Activated naive CD4-positive, alpha-beta T cell (primary cell): ENCODE measurements at places on chromosomes 5 and 9.

DNA sequence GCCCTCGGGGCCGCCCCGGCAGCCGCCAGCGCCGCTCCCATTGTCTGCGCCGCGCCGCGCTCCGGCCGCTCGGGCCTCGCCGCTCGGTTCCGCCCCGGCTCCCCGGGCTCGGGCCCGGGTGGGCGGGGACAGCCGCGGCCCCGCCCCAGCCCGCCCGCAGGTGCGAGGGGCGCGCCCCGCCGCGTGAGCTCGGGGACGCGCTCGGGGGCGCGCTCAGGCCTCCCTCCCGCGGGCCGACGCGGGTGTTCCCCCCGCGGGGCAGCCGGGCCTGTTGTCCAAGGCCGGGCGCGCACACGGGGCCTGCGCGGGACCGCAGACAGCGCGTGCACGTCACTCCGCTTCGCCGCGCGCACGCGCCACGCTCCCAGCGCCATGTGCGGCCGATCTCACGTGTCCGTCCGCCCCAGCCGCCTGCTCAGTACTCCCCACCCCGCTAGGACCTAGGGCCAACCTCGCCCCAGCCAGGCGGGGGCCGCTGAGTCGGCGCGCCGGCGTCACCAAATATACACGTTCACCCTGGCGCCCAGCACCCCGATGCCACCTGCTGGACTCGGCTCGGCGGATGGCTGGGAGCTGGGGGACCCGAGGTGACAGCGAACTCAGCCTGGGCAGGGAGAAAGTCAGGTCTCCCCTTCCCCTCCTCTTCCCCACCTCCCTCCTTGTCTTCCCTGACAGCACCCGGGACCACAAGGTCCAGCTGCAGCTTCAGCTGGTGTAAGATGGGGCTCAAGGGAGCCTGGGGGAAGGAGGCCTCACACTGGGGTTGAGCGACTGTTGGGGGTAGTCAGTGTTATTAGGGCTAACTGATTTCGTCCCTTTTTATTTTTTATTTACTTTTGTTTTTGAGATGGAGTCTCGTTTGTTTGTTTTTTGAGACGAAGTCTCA lies 14.3 kb downstream of the GBGT1 start:
- peak; percentile 38 for DNase-seq

- DNase-seq, result no peak
These were observed 33.7 kb downstream of the ELP1 start for GRCh38 chr9:108900176-108900575.

DNA sequence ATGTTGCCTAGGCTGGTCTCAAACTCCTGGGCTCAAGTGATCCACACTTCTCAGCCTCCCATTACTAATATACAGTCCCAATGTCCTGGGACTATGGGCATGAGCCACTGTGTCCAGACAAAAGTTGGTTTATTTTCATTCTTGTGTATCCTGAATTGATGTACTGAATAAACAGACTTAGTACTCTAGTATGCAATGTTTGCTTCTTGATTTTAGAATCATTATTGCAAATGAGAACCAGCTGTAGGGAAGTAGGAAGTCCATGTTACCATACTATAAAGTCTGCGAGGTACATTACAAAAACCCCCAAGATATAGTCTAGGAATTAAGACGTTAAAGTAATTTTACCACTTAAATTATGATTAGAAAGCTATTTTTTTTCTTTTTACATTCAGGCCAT lies 334.6 kb upstream of the KLF9 start:
- DNase-seq, result no peak

GRCh38 chr9:134454476-134454857 lies 128.2 kb downstream of the RXRA start:
- no peak for DNase-seq

GRCh38 chr5:38478166-38478565 lies 78.3 kb downstream of the LIFR start:
- DNase-seq, result no peak

GRCh38 chr5:57411982-57412381 lies 70.6 kb downstream of the ACTBL2 start:
- DNase-seq, result no peak

- no peak for DNase-seq
These were observed 266.5 kb upstream of the EFNA5 start for GRCh38 chr5:107937204-107937603.
